ENCODE measurements at places on chromosomes 16 and 17.

DNA sequence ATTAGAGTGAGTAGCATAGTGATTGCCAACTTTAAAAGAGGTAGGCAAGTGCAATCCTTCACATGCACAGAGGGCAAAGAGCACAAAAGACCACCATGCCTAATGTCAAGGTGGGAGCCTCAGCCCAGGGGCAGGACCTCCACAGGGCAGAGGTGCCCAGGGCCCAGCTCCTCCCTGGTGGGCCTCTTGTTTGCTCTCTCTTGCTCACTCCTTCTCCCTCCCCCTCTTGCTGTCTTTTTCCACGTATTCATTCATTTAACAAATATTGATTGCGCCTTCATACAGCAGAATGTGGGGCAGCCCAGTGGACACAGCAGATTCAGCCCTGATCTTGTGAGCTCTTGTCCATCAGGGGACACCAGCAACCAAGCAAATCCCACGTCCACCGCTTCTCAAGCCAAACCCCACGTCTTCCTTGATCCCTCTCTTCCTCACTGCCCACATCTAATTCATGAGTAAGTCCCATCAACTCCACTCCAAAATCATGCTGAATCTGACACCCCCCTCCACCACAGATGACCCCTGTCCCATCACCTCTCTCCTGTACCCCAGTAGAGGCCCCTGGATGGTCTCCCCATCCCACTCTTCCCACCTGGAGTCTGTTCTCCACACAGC lies 44.1 kb upstream of the RPL38 start:
- DNase-seq, result no peak

GRCh38 chr17:8924595-8924994 lies 40.9 kb downstream of the PIK3R5 start:
- no peak for DNase-seq

GRCh38 chr17:73174126-73174525 lies 9.3 kb downstream of the SSTR2 start:
- no peak for DNase-seq

DNA sequence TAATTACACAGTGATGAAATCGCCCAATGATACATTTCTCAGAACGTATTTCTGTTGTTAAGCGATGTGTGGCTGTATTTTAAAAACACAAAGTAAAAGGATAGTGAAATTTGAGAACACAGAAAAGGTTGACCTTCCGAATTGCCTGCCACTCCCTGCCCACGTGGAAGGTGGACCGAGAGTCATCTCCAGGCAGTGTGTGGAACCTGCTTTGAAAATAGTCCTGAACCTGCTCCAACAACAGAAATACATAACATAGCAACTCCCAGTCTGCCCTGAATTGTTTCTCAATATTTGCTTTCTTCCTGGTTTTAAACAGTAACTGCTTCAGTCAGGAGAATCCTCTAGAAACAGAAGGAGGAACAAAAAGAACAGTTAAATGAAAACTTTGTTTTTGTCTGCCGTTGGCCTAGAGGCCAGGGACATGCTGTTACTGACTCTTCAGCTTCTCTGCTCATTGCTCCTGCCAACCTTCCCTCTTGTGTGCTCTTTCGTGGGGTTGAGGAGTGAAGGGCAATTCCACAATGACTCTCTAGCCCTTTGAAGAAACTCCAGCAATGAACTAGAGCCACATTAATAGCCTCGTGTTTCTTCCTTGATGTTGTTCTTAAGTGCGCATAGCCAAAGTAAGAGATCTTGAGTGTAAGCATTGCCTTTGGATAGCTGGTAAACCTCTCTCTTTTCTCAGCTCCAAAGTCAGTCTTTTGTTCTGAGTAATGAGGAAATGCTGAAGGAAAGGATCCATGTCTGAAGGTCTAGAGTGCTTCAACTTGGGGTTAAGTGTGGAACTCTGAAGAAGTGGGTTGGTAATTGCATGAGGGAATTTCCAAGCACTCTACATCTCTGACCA lies 452.5 kb upstream of the CCL2 start:
- no peak for DNase-seq

Measured in HL-60 (cell line).